ENCODE measurements at places on chromosomes 3 and 15.

- no peak for DNase-seq
Observed at GRCh38 chr3:57544181-57545125, at the start of gene DNAH12. TSS of gene DNAH12 (minus strand) at chr3:57544344. CDS start at chr3:57542870, 1,474 bp downstream.

DNA sequence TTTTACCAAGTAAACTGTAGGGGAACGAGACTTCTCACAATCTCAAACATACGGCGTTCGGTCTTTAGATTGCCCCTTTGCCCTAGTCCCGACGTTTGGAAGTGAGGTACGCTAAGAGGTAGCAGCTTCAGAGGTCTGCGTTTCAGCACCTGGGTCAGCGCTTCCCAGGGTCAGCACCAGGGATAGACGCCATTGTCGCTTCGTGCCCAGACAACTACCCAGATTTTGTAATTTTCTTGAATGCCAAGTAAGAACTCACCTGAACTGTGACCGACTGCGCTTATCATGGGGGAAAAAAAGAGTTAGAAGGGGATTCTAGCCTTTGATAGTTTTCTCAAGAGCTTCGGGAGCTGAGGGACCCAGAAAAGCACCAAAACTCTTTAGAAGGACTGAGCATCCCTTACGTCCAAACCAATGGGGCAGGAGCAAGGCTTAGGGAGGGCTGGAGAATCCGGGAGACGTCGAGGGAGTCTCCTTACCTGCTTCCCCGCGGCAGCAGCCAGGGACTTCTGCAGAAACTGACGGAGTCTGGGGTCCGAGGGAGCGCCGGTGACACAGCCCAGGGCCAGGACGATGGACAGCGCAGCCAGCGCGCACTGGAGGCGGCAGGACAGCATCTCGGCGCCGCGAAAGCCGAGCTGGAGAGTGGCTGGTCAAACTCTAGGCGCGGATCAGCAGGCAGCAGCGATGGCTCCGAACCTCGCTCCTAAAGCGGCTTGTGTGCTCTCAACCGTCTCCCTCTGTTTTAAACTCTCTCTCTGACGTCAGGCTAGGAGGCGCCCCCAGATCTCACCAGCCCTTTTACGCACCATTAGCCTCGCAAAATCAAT lies at the start of gene SST:
Gene SST, minus strand, starts transcription at position 720 of the 830 bp plus-strand sequence. Its CDS starts 103 bp downstream, at position 617.
- DNase-seq, result peak; percentile 42

DNA sequence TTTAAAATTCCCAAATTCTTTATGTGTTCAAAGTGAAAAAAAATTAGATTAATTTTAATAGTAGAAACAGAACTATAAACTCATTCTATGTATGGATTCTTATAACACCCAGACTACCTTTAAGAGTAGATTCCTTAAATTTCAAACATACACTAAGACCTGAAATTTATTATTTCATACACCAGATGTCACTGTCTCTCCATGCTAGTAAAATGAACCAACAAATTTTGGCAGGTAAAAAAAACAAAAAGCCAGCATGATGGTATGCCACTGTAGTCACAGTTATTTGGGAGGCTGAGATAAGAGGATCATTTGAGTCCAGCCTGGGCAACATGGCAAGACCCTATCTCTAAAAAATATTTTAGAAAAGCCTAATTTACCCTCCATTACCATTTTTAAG lies 461.3 kb upstream of the NAALADL2 start:
- DNase-seq, result peak; percentile 39

GRCh38 chr15:74317820-74318375 lies 49.5 kb downstream of the CYP11A1 start:
- DNase-seq, result peak; percentile 77

DNA sequence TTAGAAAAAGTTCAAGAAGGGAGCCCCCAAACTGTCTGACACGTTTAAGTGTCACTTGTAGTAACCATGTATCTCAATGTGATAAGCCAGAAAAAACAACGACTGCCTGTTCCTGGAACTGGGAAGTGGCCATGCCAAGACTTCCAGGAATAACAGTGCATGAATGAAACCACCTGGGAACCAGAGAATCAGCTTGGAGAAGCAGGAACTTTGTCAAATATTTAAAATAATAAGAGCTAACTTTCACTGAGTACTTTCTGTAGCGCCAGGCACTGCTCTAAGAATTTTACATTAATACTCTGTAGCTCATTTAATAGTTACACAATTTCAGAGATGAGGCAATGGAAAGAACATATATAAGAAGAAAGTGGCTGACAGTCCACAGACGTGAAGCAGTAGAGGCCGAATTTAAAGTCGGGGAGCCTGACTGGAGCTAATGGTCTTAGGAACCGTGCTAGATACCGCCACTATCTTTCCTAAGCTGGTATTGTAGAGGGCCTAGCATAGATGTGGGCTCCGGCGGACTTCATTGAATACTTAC lies 876 bp downstream of the PLSCR1 start:
- DNase-seq, result peak; percentile 32

DNA sequence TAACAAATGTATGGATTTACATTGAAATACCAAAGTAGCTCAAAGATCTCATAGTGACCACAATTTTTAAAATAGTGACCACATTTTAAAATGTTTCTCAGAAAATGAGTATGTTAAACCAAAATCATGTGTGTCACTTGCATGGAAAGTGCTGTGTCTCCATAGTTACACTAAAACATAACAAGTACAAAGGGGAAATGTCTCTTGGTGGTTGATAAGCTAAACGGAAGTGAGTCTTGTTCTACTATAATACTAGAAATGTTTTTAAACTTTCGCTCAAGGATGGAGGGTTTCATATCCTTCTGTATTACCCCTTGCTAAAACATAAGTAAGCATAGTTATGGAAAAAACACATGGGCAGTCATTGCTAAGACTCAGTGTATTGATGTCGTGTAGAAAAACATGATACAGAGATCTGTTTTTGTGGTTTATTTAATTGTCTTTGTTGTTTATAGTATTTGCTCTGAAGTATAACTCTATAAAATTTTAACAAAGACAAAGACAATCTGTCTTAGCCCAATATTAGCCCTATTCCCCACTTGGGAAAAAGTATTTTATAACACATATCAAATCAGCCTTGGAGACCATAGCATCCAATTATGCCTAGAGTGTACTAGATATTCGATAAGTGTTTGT lies 27.0 kb upstream of the DENND4A start:
- no peak for DNase-seq
